ENCODE measurements at places on chromosomes 5 and 9. TPM values are rescaled to one million over a fixed set of nuclear protein-coding genes. Genes with fewer than 3 reads are reported as not detected.

DNA sequence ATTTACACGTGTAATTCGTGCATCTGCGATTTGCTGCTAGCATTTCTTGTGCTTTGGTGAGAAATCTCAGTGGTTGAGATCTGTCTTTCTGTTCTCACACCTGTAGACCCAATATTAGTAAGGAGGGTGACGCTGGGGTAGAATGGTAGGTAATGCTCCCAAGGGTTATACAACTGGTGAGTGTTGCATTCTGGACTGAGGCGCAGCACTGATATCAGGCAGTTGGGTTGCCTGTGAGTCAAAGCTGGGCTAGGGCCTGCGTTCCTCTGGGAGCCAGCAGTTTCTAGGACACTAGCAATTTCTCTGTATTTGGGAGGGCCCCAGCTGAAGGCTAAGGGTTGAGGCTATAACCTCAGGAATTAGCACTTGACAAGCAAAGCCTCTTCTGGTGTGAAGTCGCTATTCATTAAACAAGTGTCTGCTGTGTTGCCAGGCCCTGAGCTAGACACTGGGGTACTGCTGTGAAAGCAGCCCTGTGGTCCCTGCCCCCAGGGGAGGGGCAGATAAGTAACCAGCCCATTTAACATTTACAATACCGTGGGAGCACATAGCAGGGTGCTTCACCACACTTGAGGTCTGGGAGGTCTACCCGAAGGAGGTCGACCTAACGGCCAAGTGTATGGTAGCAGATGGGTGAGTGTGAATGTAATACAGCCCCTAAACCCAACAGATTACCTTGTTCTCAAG, 28.7 kb downstream of the LARP1 start:
- no peak overlapping the region for H3K4me3 ChIP-seq
- peaks cover 6% of the 10 kb centered on the region for H3K4me1 ChIP-seq

GRCh38 chr5:102796498-102796897, 41.4 kb downstream of the PAM start:
- peak overlapping the region; percentile 56 for H3K27ac ChIP-seq
- H3K27me3 ChIP-seq: no peaks in the 10 kb centered on the region
- no peak for DNase-seq
- peaks cover 36% of the 10 kb centered on the region for H3K4me1 ChIP-seq
- H3K36me3 ChIP-seq: no peaks in the 10 kb centered on the region

DNA sequence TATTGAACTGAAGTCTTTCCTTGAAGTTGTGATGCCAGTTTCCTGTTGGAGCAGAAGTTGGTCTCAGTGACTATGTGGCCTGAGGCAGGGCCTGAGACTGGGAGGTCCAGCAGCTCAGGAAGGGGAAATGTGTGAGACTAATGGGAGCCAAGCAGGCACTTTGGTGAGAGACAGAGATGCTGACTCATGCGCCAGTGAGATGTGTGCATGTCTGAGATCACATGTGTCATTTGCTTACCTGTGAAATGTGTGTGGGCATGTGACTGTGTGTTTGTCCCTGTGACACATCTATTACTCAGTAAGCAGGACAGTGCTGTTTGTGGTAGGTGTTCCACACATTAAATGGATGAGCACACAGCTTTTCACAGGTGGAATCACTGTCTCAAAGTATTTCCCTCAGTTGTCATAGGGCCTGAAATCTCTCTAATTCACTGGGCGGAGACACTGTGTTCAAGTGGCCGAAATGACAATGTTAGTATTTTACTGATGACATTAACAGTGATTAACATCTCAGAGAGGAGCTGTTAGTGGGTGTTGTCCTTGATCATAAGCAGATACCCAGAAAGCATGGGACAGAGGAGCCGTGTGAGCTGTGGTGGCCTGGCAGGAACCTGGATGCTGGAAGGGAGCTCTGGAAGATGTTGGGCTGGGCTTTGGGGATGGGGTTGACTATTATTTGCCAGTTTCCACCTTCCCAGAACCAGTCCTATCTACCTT, 7.4 kb downstream of the NPR2 start:
- no peak overlapping the region for H3K4me3 ChIP-seq
- no peak overlapping the region for H3K27ac ChIP-seq
- no peaks in the 10 kb centered on the region for H3K27me3 ChIP-seq
- H3K4me1 ChIP-seq: peaks cover 8% of the 10 kb centered on the region
- DNase-seq: no peak
- peaks cover 37% of the 10 kb centered on the region for H3K36me3 ChIP-seq

Gene ABCA2
- 39.0 TPM for total RNA-seq

Gene SPINK7
- not detected for total RNA-seq

DNA sequence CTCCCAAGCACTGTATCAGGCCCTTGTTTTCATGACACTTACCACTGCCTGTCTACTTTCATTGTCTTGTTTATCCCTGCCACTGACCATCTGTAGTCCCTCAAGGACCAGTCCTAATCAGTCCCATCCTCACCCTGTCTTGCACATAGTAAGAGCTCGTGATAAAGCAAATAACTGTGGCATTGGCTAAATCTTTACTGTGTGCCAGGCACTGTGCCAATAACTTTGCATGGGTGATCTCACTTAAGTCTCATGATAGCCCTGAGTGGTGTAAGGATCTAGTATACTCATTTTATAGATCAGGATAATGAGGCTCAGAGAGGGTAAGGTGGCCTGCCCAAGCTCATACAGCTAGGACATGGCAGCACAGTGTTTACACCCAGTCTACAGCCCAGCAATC, 5.6 kb downstream of the CDX1 start:
- no peak overlapping the region for H3K27ac ChIP-seq
- no peak overlapping the region for H3K4me3 ChIP-seq
- peaks cover 3% of the 10 kb centered on the region for H3K27me3 ChIP-seq
- H3K36me3 ChIP-seq: no peaks in the 10 kb centered on the region
- H3K4me1 ChIP-seq: peaks cover 44% of the 10 kb centered on the region

DNA sequence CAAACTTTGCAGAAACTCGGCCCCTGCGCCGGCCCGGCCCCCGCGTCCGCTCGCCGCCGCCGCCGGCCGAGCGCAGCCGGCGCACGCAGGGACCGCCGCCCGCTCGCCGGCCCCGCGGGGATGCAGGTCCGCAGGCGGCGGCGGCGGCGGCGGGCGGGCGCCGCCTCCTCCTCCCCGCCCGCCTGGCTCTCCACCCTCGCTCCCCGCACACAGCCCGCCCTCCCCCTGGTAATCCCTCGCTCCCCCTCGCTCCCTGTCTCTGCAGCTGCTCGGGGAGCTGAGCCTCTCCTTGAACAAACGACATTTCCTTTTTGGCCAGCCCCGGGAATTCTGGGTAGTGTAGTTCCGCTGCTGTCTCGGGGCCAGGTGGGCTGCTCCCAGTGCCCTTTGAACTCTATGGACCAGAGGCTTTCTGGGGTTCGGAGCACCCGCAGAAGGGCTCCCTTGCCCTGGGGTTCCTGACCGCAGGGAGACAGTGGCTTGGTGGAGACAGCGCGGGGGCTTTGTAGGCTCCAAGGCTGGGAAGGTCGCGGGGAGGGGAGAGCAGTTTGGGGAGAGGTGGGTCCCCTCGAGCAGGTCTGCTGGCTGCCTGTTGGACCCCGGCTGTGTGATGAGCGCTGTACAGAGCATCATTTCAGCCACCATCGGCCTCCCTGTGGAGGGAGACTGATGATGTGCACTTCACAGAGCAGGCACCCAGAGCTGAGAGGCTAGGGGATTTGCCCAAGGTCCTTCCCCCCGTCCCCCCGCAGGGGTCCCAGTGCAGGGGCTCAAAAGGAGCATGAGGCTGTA, 1.8 kb upstream of the FAM78A start:
- H3K27ac ChIP-seq: peak overlapping the region; percentile 95
- H3K27me3 ChIP-seq: peaks cover 27% of the 10 kb centered on the region
- H3K36me3 ChIP-seq: no peaks in the 10 kb centered on the region
- H3K4me1 ChIP-seq: no peaks in the 10 kb centered on the region
- DNase-seq: peak; percentile 88

DNA sequence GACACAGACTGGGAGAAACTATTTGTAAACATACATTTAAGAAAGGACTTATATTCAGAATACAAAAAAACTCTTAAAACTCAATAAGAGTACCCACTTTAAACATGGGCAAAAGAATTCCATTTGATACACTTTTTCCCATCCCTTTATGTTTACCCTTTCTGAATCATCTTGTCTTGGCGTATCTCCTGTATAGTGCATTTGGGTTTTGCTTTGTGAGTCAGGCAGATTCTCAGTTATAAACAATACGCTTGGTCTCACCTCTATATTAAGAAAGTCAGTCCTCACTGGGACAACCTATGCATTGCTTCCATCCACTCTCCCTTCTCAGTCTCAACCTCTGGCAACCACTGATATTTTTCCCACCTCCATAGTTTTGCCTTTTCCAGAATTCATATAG, 27.3 kb upstream of the ADAMTS6 start:
- no peaks in the 10 kb centered on the region for H3K27me3 ChIP-seq
- DNase-seq: no peak
- no peak overlapping the region for H3K4me3 ChIP-seq
- no peaks in the 10 kb centered on the region for H3K36me3 ChIP-seq
- no peak overlapping the region for H3K27ac ChIP-seq

- no peak overlapping the region for H3K27ac ChIP-seq
- peaks cover 4% of the 10 kb centered on the region for H3K36me3 ChIP-seq
- no peaks in the 10 kb centered on the region for H3K27me3 ChIP-seq
These were observed 19.6 kb upstream of the LIX1 start for GRCh38 chr5:97162045-97162444.
